Cortex of kidney (tissue), 1 donor: ENCODE measurements at places on chromosomes 1 and 21.

DNA sequence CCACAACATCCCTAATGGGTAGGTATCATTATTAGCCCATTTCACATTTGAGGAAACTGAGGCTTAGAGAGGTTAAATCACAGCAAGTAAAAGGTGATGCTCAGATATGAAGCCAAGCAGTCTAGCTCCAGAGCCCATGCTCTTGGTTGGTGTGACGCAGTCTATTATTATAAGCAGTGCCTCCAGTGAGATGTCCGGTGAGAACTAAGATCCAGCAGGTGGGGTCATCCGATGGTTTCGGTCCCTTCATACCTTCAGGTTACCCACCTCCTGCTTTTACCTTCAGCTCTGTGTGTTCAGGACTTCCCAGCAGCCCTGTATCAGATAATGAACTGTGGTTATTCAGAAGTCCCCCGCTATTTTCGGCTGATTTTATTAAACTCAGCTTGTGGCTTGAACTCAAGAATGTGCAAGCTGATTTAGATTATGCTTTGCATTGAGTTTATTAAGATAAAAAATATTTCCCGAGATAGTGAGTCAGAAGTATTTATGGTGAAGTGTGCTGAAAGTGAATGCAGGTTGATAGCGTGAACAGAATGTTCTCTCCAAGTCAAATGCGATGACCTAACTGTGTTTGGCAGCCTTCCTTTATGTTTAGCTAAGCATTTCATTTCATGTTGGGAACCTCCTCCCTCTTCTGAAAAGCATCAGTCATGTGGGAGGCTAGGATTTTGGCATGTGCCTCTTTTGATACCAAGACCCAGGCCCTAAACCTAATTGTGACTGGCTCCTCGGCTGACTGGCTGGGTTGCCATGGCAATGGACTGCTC, 160.9 kb upstream of the UBE2U start:
- DNase-seq = no peak

DNA sequence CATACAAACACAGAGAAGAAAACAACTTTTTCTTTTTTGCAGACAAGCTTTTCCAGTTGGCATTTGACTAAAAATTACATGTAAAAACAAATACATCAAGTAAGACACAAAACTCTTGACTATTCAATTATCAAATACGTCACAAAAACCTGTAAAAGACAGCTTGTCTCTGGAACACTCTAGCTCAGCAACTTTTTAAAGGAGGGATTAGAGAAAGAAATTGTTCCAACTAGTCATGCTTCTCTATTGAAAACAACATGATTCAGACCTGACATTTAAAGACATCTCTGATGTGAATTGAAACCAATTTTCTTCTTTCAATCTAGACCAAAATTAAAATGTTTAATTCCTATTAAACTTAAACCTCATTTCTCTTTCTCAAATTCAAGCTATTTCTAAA, 30.3 kb downstream of the SMYD3 start:
- no peak for DNase-seq

GRCh38 chr1:154840269-154841176, 29.6 kb downstream of the KCNN3 start:
- no peak for DNase-seq

GRCh38 chr1:228410015-228410414, 3.4 kb upstream of the TRIM11 start:
- no peak for DNase-seq

DNA sequence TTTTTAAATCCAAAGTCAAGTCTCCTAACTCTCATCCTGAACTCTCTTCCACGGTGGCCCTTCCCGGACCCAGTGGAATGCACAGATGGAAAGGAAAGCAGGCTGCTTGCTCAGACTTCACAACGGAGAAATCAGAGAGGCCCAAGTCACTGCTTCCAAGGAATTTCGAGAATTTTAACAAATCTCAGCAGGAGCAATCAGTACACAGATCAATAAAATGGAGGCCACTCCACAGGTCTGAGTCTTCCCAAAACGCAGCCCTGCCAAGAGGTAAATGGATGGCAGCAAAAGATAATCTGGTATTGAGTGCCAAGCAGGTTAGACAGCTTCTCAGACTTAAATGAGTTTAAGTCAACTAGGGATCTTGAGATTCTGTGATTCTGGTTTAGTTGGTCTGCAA, 81.1 kb upstream of the TIAM1 start:
- DNase-seq = no peak

GRCh38 chr1:236850077-236850979, 55.2 kb downstream of the MTR start:
- no peak for DNase-seq

DNA sequence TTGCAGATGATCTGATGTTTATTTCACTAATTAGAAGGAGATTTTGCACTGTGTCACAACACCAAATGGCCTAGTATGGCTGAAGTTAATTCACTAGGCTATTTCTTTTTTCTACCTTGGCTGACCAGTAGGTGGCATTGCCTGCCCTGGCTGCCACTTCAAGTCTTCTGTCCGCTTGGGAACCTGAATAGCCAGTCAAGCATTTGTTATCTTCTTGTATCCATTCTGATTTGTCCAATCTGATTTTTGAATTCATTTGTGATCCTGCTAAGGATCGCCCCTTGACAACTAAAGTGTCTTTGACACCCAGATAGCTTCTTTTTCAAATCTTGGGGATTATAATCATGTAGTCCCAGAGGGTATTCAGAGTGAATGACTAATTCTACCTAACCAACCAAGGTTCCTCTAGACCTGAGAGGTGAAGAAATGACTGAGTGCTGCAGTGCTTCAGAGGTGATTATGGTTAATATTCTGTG, 99.4 kb downstream of the GIPC2 start:
- no peak for DNase-seq

DNA sequence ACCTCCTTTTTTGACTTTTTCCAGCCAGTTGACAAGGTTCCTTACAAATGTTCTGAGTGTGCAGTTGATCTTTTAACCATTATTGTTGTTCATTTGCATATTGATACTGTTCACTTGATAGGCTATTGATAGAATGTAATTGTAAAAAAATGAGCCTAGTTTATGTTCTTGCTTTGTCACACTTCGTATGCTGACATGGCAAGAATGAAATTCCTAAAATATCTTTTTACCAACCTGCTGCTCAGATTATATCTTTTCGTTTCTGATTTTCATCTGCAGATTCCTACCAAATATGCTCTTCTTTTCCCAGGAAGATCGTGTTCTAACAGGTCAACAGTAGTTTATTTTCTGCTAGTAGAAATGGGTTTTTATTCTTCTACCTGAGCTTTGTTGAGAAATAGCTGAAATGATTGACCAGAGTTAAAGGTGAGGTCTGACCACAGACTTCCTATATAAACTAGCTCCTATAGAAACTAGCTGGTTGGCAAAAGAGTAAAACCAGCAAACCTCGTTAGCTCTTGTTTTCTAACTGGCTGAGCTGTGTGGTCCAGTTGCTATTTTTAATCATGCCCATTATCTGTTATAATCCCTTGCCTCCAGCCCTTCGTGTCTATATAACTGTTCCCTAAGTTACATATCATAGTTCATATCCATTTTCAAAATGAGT, 174.8 kb downstream of the HS2ST1 start:
- DNase-seq = no peak
